GM18507 (cell line): ENCODE measurements at places on chromosomes 3 and 15.
A peak's percentile ranks its signal among the peaks of the same experiment; 100 is the strongest.

DNA sequence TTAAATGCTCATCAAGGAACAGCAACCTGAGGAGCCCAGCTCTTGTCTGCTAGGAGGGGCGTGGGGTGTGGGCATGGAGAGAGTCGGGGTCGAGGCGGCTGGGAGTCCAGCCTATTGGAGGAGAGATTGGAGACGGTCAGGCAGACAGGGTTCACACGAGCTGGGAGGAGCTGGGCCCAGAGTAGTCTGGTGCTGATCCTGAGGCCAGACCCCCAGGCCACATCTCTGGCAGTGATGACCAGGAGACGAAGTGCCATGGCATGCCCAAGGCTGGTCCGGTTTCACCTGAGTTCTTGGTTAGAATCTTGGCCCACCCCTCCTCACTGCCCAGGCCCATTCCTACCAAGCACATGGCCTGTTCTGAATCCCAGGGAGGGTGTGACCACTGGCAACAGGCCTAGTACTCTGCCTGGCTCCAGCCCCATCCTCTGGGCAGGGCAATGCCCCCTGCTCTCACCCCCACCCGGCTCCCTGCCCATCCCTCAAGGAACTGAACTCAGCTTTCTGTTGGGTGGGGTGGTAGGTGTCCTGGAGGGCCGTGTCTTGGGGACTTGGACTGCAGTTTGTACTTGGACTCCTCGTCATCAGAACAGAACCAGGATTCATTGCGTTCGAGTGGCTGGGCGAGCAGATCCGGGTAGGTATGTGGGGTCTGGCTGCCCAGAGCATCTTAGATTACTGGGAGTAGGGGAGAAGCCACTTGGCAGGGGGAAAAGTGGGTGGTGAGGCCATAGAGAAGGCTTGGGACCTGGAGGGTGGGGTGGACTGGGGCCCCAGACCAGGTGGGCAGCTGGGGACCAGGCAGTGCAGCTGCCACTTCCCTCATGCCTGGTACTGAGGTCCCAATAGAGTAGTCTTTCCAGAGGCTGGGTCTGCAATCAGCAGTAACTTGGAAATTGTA, 20.8 kb downstream of the SLC28A1 start:
- no peak for DNase-seq

DNA sequence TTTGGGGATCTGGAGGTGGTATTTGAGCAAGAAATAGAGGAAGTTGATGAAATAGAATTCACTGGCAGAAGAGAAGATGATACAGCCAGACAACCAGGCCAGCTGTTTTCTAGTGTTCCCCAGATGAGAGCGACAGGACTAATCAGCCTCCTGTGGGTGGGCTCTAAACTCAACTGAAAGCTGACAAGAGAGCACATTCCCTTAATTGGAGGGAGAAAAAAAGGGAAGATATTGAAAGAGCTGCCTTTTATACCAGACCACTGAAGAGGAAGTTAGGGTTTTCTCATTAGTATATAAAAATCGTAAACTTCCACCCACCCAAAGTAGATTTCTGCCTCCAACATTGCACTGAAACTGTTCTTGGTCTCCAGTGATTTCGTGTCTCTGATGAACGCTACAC, 6.5 kb upstream of the TM4SF19 start:
- DNase-seq, result no peak

- peak; percentile 42 for DNase-seq
Measured at GRCh38 chr3:113947372-113948014, at the start of gene ZDHHC23. Gene ZDHHC23, plus strand, starts transcription at chr3:113948013. Its CDS starts 790 bp downstream, at chr3:113948803.

DNA sequence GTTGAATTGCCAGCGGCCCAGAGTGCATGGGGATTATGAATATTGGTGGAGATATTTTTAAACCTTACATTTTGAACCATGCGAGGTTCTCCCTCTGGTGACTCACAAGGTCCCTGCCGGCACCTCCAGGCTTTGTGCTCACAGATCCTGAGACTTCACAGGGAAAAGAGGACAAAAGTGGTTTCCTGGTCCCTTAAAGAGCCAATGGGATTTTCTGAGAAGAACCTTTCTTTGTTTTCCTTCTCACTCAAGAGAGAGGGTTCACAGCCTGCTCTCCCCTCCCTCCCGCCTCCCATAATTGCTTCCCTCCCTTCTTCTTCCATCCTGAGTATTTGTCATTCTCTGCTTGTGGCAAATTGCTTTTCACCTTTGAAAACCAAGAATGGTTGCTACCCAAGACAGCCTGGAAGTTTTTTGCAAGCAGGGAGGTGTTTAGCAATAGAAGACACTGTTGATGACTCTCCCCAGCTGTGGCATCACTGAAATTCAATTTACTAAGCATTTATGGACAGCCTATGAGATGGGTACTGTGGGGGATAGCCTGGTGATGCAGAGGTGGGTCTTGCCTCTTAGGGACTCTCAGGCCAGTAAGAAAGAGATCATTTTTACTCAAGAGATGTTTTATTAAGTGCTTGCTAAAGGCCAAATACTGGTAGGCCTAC, 76.6 kb downstream of the CPN2 start:
- no peak for DNase-seq

- DNase-seq, result no peak
Measured at GRCh38 chr15:89096664-89097063, 8.4 kb downstream of the ABHD2 start.

- DNase-seq, result no peak
Measured at GRCh38 chr15:27826902-27827714, 272.0 kb downstream of the OCA2 start.

DNA sequence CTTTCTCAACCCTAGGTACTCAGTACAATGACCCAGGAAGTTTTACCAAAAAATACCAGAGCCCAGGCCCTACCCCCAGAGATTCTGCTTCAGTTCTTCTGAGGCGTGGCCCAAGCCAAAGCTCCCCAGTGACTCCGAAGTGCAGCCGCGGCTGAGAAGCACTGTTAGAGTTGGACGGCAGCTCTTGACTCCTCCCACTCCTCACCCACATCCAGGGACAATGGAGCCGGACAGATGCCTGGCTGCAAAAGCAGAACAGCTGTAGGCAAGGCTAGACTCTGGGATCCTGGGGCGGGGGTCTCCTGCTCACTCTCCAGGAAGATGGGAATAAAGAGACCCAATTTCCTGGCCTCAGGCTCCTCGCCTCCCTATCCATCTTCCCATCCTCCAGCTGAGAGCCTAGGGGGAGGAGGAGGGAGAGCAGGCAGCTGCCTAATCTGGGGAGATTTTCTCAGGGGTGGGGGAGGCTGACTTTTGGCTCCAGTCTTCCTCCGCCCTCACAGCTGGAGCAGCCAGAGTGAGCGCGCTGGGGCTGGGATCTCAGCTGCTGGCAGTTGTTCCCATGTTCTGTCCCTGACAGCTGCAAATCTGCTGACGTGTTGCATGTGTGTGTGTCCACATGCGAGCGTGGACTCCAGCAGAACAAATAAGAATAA, 223.8 kb downstream of the OPA1 start:
- DNase-seq, result no peak

DNA sequence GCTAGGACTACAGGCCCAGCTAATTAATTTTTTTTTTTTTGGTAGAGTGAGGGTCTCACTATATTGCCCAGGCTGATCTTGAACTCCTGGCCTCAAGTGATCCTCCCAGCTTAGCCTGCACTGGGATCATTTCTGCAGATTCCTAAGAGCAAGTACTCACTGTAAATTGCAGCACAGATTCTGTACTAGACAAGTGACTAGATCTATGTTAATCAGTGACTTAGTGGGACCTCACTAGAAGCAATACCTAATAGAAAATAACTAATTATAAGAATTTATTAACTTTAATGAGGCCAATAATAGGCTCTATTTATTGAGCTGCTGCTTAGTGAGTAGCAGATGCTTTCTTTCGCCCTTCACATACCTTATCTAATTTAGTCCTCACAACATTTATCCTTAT, 10.6 kb upstream of the UTS2B start:
- DNase-seq, result no peak

GRCh38 chr15:88932271-88932874, 19.2 kb upstream of the MFGE8 start:
- DNase-seq, result no peak

GRCh38 chr15:52463638-52464037, 65.0 kb downstream of the MYO5A start:
- no peak for DNase-seq

GRCh38 chr3:12990781-12991480, 82.3 kb downstream of the IQSEC1 start:
- DNase-seq, result no peak

- DNase-seq, result no peak
Measured at GRCh38 chr15:61681038-61681418, 379.2 kb downstream of the VPS13C start.

- no peak for DNase-seq
Measured at GRCh38 chr3:188861842-188862744, 309.7 kb upstream of the TPRG1 start.

DNA sequence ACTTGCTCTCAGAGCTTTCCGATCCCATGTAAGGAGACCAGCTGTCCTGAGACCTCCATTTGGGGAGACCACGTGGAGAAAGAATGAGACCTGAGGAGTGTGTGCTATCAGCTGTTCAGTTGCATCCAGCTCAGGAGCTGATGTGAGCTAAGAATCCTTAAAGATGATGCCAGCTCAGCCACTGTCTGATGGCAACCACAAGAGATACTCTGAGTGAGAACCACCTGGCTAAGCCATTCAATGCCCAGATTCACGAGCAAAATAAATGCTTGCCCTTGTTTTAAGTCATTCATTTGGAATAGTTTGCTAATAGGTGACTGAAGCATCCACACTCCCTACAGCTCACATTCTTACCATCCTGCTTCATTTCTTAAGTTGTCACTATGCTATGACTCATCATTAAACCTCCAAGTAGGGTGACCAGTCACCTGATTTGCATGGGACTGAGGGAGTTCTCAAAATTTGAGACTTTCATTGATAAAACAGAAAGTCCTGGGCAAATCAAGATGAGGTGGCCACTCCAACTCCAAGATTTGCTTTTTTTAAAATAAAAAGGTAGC, 56.4 kb downstream of the SPTSSB start:
- no peak for DNase-seq

GRCh38 chr3:26962492-26963360, 340.2 kb downstream of the LRRC3B start:
- DNase-seq, result no peak

GRCh38 chr3:167691366-167691765, 37.6 kb upstream of the WDR49 start:
- DNase-seq, result peak; percentile 48

GRCh38 chr3:46924921-46925584, 47.5 kb downstream of the PTH1R start:
- no peak for DNase-seq

GRCh38 chr15:91599261-91599660, 254.2 kb upstream of the SLCO3A1 start:
- no peak for DNase-seq

DNA sequence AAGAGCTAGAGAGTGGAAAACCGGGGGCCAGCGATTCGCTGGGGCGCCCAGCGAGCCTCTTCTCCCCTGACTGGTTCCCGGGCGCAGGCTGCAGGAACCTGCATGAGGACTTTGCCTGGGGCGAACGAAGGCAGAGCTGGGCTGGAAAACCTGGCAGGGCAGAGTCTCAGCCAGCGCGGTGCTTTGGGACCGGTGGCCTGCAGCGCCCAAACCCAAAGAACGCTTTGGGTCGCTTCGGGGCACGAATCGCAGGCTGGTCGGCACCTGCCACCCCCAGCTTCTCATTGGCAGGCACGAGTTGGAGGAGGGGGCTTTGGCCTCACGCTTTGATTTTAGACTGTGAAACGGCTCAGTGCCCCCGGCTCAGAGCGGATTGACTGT, 3.0 kb downstream of the ONECUT1 start:
- DNase-seq, result no peak
